ENCODE measurements at places on chromosomes 7 and 10.

GRCh38 chr7:95718577-95719410, 53.6 kb upstream of the DYNC1I1 start:
- H3K27ac ChIP-seq = no peak overlapping the region
- H3K27me3 ChIP-seq = no peaks in the 10 kb centered on the region
- H3K4me3 ChIP-seq = no peak overlapping the region

DNA sequence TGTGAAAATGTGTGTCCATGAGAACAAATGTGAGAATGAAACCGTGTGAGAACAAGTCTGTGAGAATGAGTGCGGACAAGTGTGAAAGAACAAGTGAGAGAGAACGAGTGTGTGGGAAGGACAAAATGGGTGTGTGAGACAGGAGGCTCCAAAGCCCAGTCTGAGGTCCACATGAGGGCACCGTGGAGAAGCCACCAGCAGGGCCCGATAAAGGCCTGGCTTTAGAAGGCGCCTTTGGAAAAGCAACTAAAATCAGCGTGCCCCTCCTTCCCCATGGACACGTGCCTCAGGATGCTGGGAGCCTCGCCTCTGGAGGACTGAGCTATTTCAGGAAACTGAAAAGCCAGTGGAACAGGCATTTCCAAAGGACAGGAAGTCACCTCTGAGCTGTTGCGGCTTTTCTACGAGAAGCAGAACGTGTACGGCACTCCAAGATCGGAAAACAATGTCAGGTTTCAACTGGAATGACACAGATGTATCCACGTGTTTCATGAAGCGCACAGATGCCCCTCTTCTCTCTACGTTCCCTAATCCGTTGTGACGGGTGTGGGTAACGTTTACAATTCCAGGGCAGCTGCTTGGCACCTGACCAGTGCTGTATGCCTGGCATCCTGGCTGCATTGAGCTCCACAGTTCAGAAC, 46.4 kb downstream of the ESYT2 start:
- peaks cover 10% of the 10 kb centered on the region for H3K36me3 ChIP-seq
- no peak for DNase-seq
- peak overlapping the region; percentile 47 for H3K27ac ChIP-seq
- no peak overlapping the region for H3K4me3 ChIP-seq

- no peak for DNase-seq
- H3K4me3 ChIP-seq = no peak overlapping the region
- no peaks in the 10 kb centered on the region for H3K27me3 ChIP-seq
These were observed 135.1 kb downstream of the ZMIZ1 start for GRCh38 chr10:79203833-79204232.

GRCh38 chr10:26566525-26567350, 128.6 kb downstream of the APBB1IP start:
- H3K4me3 ChIP-seq = no peak overlapping the region
- H3K27ac ChIP-seq = peak overlapping the region; percentile 60
- no peaks in the 10 kb centered on the region for H3K4me1 ChIP-seq
- H3K27me3 ChIP-seq = no peaks in the 10 kb centered on the region
- H3K36me3 ChIP-seq = peaks cover 100% of the 10 kb centered on the region
- DNase-seq = peak; percentile 82

GRCh38 chr10:22672319-22673090, 41.9 kb downstream of the PIP4K2A start:
- no peaks in the 10 kb centered on the region for H3K36me3 ChIP-seq
- H3K4me3 ChIP-seq = no peak overlapping the region
- H3K4me1 ChIP-seq = peaks cover 14% of the 10 kb centered on the region
- H3K27me3 ChIP-seq = no peaks in the 10 kb centered on the region
- H3K27ac ChIP-seq = no peak overlapping the region

DNA sequence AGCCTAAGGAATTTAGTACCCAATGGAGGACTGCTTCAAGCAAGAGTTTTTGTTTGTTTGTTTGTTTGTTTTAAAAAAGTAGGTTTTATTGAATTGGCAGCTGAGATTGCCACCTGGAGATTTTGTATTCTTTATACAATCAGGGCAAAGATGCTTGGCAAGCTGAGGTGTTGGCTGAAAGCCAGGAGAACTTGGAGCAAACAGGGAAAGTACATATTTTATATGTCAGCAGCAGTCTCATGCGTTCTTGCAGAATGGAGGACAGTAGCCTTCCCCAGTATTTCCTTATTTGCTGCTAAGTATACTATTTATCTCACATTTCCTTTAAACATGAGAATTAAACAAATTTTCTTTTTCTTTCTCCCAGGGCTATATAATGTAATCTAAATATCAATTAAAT, 22.6 kb upstream of the ICA1 start:
- DNase-seq = no peak
- no peaks in the 10 kb centered on the region for H3K27me3 ChIP-seq

DNA sequence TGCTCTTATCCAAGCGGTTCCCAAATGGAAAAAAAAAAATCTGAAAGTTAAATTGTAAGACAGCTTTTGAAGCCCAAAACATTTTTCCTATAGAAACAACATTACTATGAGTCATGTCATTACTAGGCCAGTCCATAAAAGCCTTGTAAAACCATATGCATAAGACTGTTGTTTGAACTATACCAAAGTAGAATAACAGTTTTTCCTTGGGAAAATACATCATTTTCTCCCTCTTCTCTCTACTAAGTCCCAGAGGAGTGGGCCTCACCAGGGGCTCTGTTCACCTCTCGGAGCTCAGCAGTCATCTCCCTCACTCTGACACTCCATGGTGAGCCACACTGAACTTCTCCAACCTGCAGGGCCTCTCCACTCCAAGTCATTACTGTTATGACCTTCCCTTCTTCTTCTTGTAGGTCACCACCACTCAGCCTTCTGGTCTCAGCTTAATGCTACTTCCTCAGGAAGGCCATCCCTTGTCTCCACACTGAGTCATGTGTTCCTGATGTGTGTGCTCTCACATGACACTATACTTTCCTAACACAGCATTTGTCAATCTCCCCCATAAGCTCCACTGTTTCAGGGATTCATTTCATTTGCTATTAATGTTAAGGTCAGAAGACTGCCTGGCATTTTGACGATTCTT, 32.5 kb downstream of the ZNF438 start:
- H3K36me3 ChIP-seq = no peaks in the 10 kb centered on the region
- H3K27me3 ChIP-seq = no peaks in the 10 kb centered on the region
- no peak for DNase-seq
- peak overlapping the region; percentile 17 for H3K4me3 ChIP-seq

DNA sequence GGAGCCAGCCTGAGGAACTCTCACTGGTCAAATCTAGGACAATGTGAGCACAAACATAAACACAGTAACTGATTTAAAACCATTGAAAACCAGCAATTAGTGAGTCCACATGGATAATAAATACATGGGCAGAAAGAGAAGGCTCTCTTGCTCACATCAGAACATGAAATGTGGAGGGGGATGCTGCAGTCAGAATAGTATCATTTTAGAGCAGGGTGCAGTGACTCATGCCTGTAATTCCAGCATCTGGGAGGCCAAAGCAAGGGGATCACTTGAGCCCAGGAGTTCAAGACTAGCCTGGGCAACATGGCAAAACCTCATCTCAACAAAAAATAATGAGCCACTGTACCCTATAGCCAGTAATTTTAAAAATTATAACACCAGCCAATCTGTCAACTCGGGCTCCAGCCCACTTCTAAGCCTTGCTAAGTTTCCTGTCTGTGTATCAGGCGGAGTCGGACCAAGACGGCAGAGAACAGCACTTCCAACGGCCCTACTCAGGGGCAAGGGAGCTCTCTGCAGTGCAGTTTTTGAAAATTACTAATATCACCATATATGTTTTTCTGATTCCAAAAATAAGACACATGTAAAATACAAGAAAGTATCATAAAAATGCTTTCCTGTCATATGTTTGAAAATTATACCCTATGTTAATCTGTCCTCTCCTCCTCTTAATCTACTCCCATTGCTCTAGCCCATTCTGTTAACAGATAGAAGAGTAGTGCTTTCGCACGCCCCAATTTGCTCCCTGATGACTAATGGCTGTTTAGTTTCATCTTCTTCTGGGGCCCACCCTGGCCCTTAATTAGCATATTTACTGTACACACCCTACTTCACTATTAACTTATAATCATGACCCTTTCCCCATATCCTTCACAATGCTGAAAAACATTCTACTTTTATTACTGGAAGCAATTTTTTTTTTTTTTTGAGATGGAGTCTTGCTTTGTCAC, 17.1 kb downstream of the URGCP start:
- no peak overlapping the region for H3K4me3 ChIP-seq
- H3K36me3 ChIP-seq = peaks cover 31% of the 10 kb centered on the region
- H3K27ac ChIP-seq = no peak overlapping the region
- DNase-seq = no peak
- peaks cover 50% of the 10 kb centered on the region for H3K4me1 ChIP-seq

- no peak overlapping the region for H3K4me3 ChIP-seq
- no peaks in the 10 kb centered on the region for H3K4me1 ChIP-seq
- no peaks in the 10 kb centered on the region for H3K36me3 ChIP-seq
- H3K27ac ChIP-seq = no peak overlapping the region
- DNase-seq = no peak
- H3K27me3 ChIP-seq = no peaks in the 10 kb centered on the region
These were observed 385.5 kb upstream of the PFKP start for GRCh38 chr10:2681891-2682290.

DNA sequence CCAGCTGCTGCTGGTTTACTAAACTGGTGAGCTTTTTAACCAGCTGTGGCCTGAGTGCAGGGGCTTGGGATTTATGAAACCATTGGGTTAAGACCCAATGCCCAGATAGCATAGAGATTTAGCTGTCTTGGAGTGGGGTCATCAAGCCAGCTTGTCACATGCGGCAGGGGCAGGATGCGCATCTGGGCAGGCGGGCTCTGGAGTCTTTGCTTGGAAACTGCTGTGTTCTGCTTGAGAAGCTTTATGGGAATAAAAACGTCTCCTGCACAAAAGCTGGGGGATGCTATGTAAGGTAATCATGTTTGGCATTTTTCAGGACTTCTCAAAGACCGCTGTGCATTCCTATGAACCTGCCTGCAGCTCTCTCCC, 136.3 kb downstream of the MAPK8 start:
- H3K4me3 ChIP-seq = no peak overlapping the region
- H3K27ac ChIP-seq = no peak overlapping the region
- no peaks in the 10 kb centered on the region for H3K36me3 ChIP-seq
- peak; percentile 51 for DNase-seq
- no peaks in the 10 kb centered on the region for H3K27me3 ChIP-seq

DNA sequence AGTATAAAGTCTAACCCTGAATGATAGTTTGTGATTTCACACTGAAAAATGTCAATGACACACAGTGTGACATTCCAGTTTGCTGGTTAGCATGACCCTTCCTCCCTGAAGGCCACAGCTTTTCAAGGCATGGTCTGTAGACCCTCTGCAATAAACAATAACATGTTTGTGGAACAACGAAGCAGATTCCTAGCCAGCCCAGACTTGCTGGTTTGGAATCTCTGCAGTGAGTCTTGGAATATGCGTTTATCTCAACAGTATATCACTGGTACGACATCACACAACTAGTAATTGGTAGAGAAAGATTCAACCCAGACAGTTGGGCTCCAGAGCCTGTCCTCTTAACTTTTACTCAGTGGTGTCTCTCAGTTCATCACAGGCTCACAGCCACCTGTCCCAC, 23.7 kb upstream of the DUSP5 start:
- H3K27me3 ChIP-seq = no peaks in the 10 kb centered on the region
- no peak overlapping the region for H3K27ac ChIP-seq
- H3K4me1 ChIP-seq = no peaks in the 10 kb centered on the region
- no peak overlapping the region for H3K4me3 ChIP-seq
- no peaks in the 10 kb centered on the region for H3K36me3 ChIP-seq

DNA sequence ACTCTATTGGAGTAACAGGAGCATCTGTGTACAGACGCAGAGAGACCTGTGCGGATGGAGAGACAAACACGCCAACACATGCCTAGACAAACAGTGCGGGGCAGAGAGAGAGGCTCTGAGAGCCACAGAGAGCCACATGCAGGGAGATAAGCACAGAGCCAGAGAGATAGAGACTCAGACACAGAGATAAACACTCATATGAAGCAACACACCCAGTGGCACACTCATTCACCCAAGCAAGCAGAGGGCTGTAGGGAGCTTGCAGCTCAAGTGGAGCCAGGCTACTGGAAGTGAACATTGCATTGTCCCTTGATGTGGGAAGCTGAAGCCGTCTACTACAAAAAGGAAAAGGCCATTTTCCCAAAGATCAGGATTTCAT, 46.6 kb upstream of the PODXL start:
- H3K27ac ChIP-seq = no peak overlapping the region
- H3K36me3 ChIP-seq = no peaks in the 10 kb centered on the region
- H3K27me3 ChIP-seq = no peaks in the 10 kb centered on the region
- no peak overlapping the region for H3K4me3 ChIP-seq
- H3K4me1 ChIP-seq = no peaks in the 10 kb centered on the region

DNA sequence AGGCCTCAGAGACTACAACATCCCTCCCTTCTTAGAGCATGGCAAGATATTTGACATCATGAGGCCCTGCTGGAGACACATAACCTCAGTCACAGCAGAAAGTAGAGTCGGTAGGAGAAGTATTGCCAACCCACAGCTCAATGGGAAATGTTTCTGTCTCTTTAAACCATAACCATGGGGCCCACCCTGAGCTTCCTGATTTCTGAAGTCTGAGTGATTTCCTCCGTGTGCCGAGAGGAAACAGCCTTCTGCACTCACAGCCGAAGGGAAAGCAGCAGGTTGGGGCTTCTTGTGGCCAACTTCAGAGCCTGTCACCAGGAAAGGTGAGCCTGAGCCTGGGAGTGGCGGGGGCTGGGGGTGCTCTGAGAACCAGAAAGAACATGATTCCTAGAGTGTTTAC, at the start of gene GIMAP1:
TSS of gene GIMAP1 (plus strand) at position 246 of the 400 bp plus-strand sequence. CDS start 2,435 bp downstream, outside the sequence.
- no peaks in the 10 kb centered on the region for H3K27me3 ChIP-seq
- DNase-seq = peak; percentile 84
- H3K27ac ChIP-seq = peak within 1 kb of the TSS; percentile 61
- peaks cover 20% of the 10 kb centered on the region for H3K36me3 ChIP-seq
- H3K4me3 ChIP-seq = peak within 1 kb of the TSS; percentile 65
- peaks cover 50% of the 10 kb centered on the region for H3K4me1 ChIP-seq

DNA sequence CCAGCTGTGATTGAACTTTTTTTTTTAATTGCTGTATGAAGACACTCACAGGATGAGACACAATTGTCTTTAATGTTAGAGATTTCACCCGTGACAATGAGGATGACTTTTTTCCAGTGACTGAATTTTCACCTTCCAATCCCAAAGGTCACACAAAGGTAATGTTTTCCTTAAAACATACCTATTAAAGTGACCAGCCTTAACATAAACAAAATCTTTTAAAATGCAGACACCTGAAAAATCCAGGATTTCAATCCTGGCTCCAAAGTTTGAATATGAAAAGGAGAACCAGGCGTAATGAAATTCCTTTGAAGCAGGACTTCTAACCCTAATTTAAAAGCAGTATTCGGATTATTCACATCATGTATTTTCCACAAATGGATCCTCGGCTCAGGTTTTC, 647.7 kb downstream of the GATA3 start:
- no peak overlapping the region for H3K4me3 ChIP-seq
- no peaks in the 10 kb centered on the region for H3K36me3 ChIP-seq
- H3K27ac ChIP-seq = no peak overlapping the region
- H3K4me1 ChIP-seq = no peaks in the 10 kb centered on the region
- H3K27me3 ChIP-seq = no peaks in the 10 kb centered on the region

- no peaks in the 10 kb centered on the region for H3K27me3 ChIP-seq
- no peak overlapping the region for H3K4me3 ChIP-seq
- peaks cover 15% of the 10 kb centered on the region for H3K4me1 ChIP-seq
- no peak for DNase-seq
- H3K27ac ChIP-seq = no peak overlapping the region
- H3K36me3 ChIP-seq = no peaks in the 10 kb centered on the region
These were observed 99.3 kb upstream of the OIT3 start for GRCh38 chr10:72794260-72794659.

Data from spleen (tissue), 13 donors.